IMR-90 (cell line): ENCODE measurements at places on chromosomes 7 and 10. TPM values are rescaled to one million over a fixed set of nuclear protein-coding genes. Genes with fewer than 3 reads are reported as not detected.

Gene SFTPA1
- polyA plus RNA-seq = not detected in 2 replicates

Gene MUC12
- 4.0 and 4.1 TPM in 2 replicates for polyA plus RNA-seq

Gene ITPRID1
- polyA plus RNA-seq = not detected in 2 replicates

Gene SEMA3D
- polyA plus RNA-seq = 2.7 and 2.9 TPM in 2 replicates

Gene SLC25A40
- polyA plus RNA-seq = 4.6 and 6.1 TPM in 2 replicates

Gene MLLT10
- 22.5 and 23.9 TPM in 2 replicates for polyA plus RNA-seq

Gene SYNPO2L
- 0.62 and 0.75 TPM in 2 replicates for polyA plus RNA-seq

Gene SLC26A3
- polyA plus RNA-seq = not detected in 2 replicates

Gene HTR7
- 0.43 and 0.44 TPM in 2 replicates for polyA plus RNA-seq

Gene CNPY1
- polyA plus RNA-seq = not detected in 2 replicates

Gene ICA1
- not detected in 2 replicates for polyA plus RNA-seq

Gene VENTX
- not detected in 2 replicates for polyA plus RNA-seq

Gene TMEM236
- polyA plus RNA-seq = not detected in 2 replicates

Gene MCU
- 35.1 and 36.7 TPM in 2 replicates for polyA plus RNA-seq

Gene GPR158
- polyA plus RNA-seq = not detected in 2 replicates

Gene C7orf57
- not detected in 2 replicates for polyA plus RNA-seq

Gene BLVRA
- polyA plus RNA-seq = 47.1 and 50.8 TPM in 2 replicates

Gene KIAA1217
- polyA plus RNA-seq = 3.4 and 4.4 TPM in 2 replicates

Gene MMD2
- polyA plus RNA-seq = not detected in 2 replicates

Gene ATOH7
- 0.05 TPM in 1 of 2 replicates, not detected in the other for polyA plus RNA-seq

- peak; percentile 67 for DNase-seq
These were observed 7.4 kb downstream of the IGF2BP3 start for GRCh38 chr7:23462846-23463245.

GRCh38 chr10:106980495-106981451, 183.7 kb downstream of the SORCS1 start:
- DNase-seq = no peak

DNA sequence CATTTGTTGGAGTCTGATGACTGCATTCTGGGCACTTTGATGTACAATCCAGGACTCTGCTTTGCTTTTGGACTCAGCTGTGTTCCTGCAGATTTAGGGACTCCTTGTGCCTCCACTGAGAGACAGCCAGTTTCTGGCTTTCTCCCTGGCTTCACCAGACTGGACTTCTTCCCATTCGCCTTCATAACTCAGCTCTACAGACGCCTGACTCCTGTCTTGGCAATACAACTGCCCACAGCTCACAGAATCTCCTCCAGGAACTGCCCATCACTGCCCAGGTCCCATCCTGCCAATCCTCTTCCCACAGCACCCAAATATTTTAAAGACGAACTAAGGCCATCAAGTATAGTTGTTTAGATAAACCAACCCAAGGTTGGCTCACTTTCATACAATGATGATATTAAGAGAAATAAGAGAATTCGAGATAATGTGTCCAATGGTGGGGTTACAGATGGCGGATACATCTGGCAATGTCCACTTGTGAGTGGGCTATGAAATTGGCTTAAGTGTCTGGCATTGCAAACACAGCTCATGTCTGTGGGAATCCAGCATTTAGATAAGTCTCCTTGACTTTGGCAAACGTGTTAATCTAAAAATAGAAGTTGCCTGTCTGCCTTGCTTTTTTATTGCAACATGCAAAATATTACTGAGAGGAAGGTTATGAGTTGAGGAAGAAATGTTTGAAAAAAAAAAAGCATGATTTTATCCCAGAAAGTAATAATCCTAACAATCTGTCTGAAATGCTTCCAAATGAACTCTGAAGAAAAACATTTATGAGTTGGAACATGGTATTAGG, 95.1 kb downstream of the ITGA8 start:
- DNase-seq = no peak

DNA sequence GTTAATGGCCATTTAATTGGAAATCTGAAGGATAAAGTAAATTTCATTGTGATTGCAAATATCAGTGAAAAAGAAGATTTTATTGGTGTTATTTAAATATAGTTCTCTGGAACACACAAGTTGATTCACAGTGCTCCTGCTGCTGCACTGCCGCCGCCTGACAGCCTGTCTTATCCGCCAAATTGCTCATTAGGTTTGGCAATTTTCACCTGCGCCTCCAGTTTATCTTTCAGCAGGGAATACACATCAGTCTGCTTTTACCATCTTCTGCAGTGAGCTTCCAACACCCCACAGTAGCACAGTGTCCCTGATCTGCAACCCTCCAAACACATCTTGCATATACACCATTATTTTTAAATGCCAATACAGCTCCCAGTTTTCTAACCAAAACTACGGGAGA, 308.3 kb downstream of the PARD3 start:
- no peak for DNase-seq

- peak; percentile 67 for DNase-seq
These were observed 384 bp downstream of the DCLRE1C start for GRCh38 chr10:14953424-14954000.

DNA sequence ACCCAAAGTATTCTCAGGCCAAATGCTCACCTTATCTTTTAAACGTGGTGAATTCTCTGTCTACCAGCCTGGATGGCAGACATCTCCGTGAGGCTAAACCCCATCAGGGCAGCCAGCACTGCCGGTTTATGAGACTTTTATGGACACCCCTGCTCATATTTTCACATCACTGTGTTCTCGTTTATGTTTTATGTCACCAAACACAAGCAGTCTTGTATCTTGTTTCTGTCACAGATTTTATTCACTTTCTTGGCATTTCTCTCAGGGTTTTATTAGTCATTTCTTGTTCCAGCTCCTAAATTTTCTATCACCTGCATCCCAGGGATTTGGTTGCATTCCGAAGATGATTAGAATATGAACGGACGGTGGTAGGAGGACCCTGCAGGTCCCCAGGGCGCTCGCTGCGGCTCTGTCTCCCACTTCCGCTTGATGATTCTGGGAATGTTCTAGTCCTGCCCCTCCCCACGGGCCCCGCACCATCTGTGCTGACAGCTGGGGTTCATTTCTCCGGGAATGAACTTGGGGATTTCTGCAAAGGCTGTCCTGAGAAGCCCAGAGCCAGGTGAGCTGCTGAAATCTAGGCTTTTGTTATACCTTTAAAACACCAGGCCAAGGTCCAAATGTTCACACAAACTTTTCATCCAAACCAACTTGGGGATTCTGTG, 217.6 kb downstream of the GFRA1 start:
- DNase-seq = no peak

GRCh38 chr7:42263971-42264370, 27.0 kb upstream of the GLI3 start:
- no peak for DNase-seq

GRCh38 chr10:12919574-12919973, 81.9 kb downstream of the CCDC3 start:
- DNase-seq = no peak

GRCh38 chr7:108045154-108045553, 42.2 kb upstream of the LAMB1 start:
- DNase-seq = peak; percentile 67

DNA sequence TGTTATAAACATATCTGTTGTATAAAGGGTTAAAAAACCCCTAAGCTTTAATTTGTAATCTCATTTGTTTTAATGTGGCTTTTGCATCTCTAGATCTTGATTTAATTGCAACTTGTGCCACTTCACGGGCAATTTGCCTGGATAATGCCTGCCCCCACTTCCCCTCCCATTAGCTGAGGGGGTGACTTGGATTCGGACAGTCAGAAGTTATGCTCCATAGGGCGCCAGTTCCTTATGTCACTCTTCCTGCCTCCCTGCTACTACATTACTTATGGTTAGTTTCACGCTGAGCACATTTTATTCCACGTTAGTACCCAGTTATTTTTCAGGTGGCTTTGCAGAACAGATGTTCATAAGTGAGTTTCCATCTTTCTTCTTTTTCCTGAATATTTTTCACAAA, 1015.2 kb upstream of the PHF14 start:
- no peak for DNase-seq

- no peak for DNase-seq
These were observed 17.6 kb upstream of the SLC29A3 start for GRCh38 chr10:71301371-71301916.

DNA sequence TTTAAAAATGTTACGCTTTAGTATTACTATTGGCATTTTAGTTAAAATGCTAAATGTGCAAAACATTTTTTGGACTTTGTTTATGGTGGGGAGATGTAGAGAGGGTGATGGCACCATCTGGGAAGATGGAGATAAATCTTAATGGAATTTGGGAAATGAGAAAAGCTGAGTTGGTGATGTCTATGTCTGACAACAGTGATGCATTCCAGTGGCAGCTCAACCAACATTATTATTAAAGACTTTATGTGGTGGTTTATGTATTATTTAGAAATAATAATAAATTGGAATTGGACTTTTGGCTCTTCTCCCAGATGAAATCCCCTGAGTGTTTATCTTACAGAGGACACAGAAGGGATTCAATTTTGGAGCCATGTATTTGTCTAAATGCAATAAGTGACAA, 77.6 kb downstream of the SEC23IP start:
- no peak for DNase-seq

DNA sequence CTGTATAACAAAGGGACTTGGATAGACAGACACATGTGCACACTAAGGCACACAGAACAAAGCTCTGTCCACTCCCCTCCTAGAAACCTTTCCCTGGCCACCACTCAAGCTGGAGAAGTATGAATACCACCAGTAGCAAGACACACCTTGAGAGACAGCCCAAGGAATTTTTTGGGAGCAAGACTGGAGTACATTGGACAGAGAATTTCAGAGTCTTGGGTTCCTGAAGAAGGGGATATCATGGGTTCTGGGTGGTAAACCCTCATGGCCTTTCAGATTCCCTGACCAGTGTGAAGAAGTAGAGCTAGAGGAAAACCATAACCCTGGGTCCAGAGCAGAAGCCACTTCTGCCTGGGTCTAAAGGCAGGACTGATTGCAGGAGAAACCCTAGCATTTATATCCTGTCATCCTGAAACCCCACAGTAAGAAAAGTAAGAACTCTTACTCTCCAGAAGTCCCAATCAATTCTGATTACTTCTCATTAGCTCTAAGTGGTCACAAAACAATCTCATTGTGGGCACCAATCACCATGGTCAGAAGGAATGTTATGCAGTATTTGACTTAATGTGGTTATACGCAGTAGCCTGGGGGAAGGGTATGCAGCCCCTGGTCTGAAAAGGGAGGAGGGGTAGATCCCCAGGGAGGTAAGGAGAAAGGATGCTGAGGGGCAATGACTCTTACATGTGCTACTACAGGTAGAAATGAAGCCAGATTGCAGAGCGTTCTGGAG, 20.4 kb upstream of the MACC1 start:
- DNase-seq = no peak

- DNase-seq = no peak
These were observed 272.4 kb downstream of the SKAP2 start for GRCh38 chr7:26592011-26592410.

- DNase-seq = no peak
These were observed 39.8 kb downstream of the WBP1L start for GRCh38 chr10:102783568-102783967.

DNA sequence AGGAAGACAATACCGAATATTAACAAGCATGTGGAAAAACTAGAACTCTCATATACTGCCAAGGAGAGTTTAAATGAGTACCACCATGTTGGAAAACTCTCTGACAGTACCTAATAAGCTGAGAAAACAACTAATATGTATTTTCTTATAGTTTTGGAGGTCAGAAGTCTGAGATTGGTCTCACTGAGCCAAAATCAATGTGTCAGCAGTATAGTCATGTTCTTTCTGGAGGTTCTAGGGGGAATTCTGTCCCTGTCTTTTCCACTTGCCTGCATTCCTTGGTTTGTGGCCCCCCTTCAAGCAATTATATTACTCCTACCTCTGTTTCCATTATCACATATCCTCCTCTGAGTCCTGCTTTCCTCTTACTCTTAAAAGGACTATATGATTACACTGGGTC, 144.6 kb downstream of the HBP1 start:
- DNase-seq = no peak

GRCh38 chr7:5689118-5689517, 92.3 kb downstream of the RNF216 start:
- DNase-seq = peak; percentile 69

GRCh38 chr7:116633131-116633988, 38.6 kb upstream of the MET start:
- DNase-seq = no peak

- no peak for DNase-seq
These were observed 58.7 kb downstream of the AOC1 start for GRCh38 chr7:150910996-150911422.

GRCh38 chr10:131982185-131982756, 548 bp upstream of the BNIP3 start:
- no peak for DNase-seq

DNA sequence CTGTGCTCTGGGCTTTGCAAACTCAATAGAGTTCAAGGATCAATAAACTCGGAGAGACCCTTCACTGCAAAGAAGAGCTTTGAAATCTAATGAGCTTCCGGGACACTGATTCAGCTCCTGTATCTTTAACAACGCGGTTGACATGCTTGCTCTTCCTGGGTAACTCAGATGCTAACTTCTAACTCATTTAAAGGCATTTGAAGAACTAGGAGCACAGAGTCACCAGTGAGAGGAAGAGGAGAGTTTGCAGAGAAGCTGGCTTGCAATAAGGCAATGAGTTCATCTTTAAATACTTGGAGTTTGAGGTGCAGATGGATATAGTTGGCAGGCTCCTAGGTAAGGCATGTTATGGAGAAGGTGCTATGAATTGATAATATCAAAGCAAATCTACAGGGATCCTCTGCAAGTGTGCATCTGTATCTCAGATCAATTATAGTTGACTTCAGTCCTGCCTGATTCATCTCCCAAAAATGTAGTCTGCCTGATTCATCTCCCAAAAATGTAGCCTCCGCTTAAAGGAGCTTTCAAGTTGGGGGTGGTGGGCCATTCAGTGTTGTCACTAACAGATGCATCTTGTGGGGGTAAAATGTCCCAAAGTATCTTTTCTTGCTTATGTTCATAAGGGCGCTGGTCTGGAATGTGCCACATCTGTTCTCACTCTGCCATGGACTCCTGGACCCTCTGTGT, 182.5 kb upstream of the PRSS58 start:
- peak; percentile 85 for DNase-seq

- no peak for DNase-seq
These were observed 190.2 kb downstream of the RELN start for GRCh38 chr7:103799298-103799697.

GRCh38 chr7:36080843-36081242, 72.2 kb upstream of the EEPD1 start:
- no peak for DNase-seq

GRCh38 chr7:82241356-82241755, 202.2 kb downstream of the CACNA2D1 start:
- DNase-seq = no peak

- no peak for DNase-seq
These were observed 7.6 kb upstream of the SLC18A3 start for GRCh38 chr10:49602380-49603023.

DNA sequence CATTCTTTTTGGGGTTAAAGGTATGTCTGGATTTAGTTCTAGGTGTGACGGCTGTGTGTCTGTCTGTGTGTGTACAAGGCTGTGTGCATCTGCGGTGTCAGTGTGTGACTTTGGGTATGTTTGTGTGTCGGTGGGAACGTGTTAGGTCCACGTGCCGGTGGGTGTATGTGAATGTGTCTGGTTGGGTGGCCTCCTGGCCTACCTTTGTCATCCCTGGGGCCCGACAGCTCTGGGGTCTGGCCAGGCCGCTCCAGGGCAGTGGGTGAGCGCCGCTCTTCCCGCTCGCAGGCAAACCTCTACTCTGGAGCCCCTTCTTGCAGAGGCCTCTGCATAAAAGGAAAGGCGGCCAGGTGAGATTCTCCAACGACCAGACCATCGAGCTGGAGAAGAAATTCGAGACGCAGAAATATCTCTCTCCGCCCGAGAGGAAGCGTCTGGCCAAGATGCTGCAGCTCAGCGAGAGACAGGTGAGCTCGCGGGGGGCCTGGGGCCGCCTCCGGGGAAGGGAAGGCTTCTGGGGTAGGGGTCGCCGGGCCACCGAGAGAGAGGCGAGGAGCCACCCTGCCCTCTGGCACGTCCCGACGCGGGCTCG, 2.4 kb downstream of the HHEX start:
- DNase-seq = no peak

- no peak for DNase-seq
These were observed 462.4 kb downstream of the DNAJB6 start for GRCh38 chr7:157799076-157799685.
